ENCODE measurements at places on chromosomes 2 and 18.

DNA sequence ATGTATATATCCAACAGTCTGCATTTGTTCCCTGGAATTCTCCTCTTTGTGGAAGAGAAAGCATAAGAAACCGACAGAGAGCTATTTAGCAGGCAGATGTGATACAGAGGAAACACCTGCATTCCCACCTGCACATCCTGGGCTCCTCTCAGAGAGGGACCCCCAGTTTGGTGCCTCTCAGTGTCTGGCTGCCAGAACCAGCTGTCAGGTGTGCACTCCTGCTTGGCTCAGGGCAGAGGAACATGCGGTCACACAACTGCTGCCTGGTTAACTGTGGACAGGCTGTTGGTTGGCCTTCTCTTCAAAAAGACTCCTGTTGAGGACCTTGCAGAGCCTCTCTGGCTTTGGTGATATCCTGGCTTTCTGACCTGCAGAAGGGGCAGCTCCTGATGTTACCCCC is 54.6 kb downstream of the ITGB6 start:
- no peak for DNase-seq

DNA sequence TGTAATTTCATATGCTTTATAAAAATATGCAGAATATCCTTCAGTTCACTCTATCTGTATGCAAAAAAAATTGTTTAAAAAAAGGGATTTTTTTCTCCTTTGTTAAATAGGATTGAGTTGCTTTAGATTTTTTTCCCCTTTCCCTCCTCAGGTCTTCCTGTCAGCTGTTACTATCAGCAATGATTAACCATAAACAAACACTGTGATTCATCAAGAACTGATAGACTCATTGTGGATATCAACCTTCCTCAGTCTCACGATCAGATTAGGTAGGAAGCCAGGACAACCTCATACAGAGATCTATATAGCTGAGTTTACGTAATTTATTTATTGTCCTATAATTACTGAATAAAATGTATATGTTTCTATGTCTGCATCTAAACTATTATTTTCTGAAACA is 2136.2 kb upstream of the CELF4 start:
- no peak for DNase-seq

GRCh38 chr2:47161475-47161874 is 6.4 kb upstream of the STPG4 start:
- DNase-seq, result no peak

DNA sequence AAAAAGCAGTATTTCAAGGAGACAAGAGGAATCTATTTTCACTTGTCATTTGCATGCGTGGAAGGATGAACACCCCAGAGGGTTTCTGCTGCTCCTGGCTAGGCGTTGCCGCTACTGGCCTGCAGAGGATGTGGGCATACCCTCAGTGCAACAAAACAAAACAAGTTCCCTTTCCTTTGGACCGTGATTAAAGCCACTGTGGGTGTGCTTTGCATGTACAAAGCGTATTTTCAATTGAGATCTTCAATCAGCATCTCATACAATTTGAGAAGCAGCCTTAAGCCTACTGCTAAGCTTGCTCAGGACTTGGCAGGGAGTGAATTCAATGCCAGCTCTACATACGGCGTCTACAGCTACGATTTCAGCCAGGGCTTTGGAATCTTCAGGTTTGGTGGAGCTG is 298.4 kb downstream of the LPIN1 start:
- DNase-seq, result peak; percentile 54

- no peak for DNase-seq
Observed at GRCh38 chr2:17950006-17950405, 71.5 kb downstream of the KCNS3 start.

GRCh38 chr2:208006833-208007232 is 18.5 kb downstream of the PLEKHM3 start:
- no peak for DNase-seq

All from naive thymus-derived CD8-positive, alpha-beta T cell (primary cell).